ENCODE measurements at places on chromosomes 2 and 18. TPM values are rescaled to one million over a fixed set of nuclear protein-coding genes. Genes with fewer than 3 reads are reported as not detected.

The TRABD2A gene
- 0.23 TPM for polyA plus RNA-seq

The SCYGR4 gene
- not detected for polyA plus RNA-seq

The DSG1 gene
- polyA plus RNA-seq: not detected

The COL3A1 gene
- 155 TPM for polyA plus RNA-seq

The UCN gene
- 1.3 TPM for polyA plus RNA-seq

The POTEE gene
- not detected for polyA plus RNA-seq

The RIT2 gene
- 2.9 TPM for polyA plus RNA-seq

The VWC2L gene
- not detected for polyA plus RNA-seq

The GNLY gene
- not detected for polyA plus RNA-seq

The CEP192 gene
- 13.0 TPM for polyA plus RNA-seq

The CNTNAP5 gene
- polyA plus RNA-seq: not detected

The STEAP3 gene
- 4.6 TPM for polyA plus RNA-seq

The UGT1A5 gene
- not detected for polyA plus RNA-seq

The ANTXR1 gene
- 139 TPM for polyA plus RNA-seq

The MARCHF4 gene
- not detected for polyA plus RNA-seq

The PDE11A gene
- polyA plus RNA-seq: 0.38 TPM

The MRO gene
- 0.13 TPM for polyA plus RNA-seq

The SGPP2 gene
- 0.10 TPM for polyA plus RNA-seq

The SP140L gene
- polyA plus RNA-seq: 6.0 TPM

The RBM43 gene
- polyA plus RNA-seq: 4.8 TPM

The INO80D gene
- polyA plus RNA-seq: 2.5 TPM

The FTCDNL1 gene
- not detected for polyA plus RNA-seq

The SP5 gene
- polyA plus RNA-seq: not detected

The CLIP4 gene
- 7.6 TPM for polyA plus RNA-seq

The STARD6 gene
- not detected for polyA plus RNA-seq

The MITD1 gene
- 40.7 TPM for polyA plus RNA-seq

The YIPF4 gene
- 23.1 TPM for polyA plus RNA-seq

The RGPD4 gene
- polyA plus RNA-seq: not detected

The UGT1A7 gene
- 0.05 TPM for polyA plus RNA-seq

The UGT1A4 gene
- not detected for polyA plus RNA-seq

The ZNF892 gene
- not detected for polyA plus RNA-seq

The TFPI gene
- 20.5 TPM for polyA plus RNA-seq

The SNORC gene
- polyA plus RNA-seq: not detected

The ITPRIPL1 gene
- not detected for polyA plus RNA-seq

The SERPINB13 gene
- not detected for polyA plus RNA-seq

The RNMT gene
- polyA plus RNA-seq: 8.7 TPM

The GREB1L gene
- polyA plus RNA-seq: 1.1 TPM

The SGO2 gene
- 1.00 TPM for polyA plus RNA-seq

The NAT8 gene
- not detected for polyA plus RNA-seq
